ENCODE measurements at places on chromosomes 12 and 14.
A peak's percentile ranks its signal among the peaks of the same experiment; 100 is the strongest.

GRCh38 chr12:1305791-1306500 is 288.4 kb downstream of the FBXL14 start:
- DNase-seq = no peak

- DNase-seq = peak; percentile 63
Observed at GRCh38 chr14:96090441-96091148, 51.4 kb downstream of the C14orf132 start.

- no peak for DNase-seq
Observed at GRCh38 chr14:23528555-23528954, 23.0 kb downstream of the ZFHX2 start.

DNA sequence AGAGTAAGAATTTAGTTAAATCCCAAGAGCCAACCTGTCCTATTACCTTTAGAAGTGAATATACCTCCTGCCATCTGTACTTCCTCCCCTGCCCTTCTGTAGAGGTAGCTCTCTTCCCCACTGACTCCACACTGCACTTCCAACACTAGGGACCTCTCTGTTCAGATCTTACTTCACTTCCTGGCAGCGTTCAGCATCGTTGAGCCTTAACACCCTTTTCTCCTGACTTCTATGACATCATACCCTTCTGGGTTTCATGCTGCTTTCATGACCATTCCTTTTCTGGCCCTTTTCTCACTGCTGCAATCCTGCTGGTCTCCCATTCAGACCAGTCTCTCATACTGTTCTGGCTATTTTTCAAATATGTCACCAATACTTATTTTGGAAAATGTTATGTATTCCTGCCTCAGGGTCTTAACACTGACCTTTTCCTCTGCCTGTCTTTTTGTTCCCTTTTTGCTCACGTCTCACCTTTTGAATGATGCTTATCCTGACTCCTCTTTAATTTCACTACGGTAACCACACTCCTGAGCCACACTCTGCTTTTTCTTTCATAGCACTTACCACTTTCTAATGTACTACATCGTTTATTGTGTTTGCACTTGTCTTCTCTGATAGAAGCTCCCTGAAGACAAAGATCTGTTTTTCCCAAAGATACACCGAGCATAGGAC is 67.6 kb downstream of the PLEKHA5 start:
- DNase-seq = no peak

DNA sequence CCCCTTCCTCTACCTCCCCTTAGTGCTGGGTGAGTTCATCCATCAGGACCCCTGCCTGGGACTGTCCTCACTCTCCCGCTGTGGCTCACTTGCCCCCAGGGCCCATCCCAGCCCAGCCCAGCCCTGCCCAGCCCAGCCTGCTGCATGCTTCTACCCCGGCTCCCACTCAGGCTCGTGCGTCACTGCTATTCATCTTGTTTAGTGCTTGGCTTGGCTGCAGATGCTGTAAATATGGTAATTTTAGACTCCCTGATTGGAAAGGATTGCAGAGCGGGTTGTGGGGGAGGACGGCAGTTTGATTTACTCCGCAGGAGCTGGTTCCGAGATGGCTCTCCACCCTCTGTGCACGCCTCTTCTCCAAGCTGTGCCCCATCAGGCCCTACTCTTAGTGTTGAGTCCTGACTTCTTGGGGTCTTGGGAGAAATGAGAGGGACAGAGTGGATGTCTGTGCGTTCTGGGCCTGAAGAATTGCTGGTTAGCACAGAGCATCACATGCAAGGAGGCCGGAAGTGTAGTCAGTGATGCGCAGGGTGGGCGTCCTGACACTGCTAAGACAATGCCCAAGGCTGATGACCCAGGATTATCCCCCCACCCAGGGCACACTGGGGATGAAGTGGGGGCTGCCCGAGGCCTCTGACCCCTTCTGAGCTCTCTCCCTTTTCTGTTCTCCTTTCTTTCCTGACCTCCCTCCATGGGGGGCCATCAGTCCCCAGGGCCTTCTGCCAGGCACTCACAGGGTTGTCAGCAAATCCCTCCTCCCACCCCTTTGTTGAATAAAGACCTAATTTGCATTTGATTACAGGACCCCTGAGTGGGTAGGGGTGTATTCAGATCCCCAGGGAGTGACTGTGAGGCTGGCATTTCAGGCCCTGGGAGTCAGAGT is 244.4 kb downstream of the ZFP36L1 start:
- no peak for DNase-seq

DNA sequence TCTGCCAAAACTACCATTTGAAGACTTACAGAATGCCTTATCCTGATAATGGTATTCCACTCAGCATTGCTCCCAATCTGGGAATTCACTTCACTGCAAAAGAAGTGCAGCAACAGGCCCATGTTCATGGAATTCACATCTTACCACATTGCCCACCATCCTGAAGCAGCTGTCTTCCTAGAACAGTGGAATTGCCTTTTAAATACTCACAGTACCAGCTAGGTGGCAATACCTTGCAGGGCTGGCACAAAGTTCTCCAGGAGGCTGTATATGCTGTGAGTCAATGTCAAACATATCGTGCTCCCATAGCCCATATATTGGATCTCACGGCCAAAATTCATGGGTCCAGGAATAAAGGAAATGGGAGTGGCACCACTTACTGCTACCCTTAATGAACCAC is 83.8 kb upstream of the PLEKHG7 start:
- DNase-seq = no peak

- no peak for DNase-seq
Observed at GRCh38 chr12:70994217-70994788, 73.8 kb upstream of the PTPRR start.

DNA sequence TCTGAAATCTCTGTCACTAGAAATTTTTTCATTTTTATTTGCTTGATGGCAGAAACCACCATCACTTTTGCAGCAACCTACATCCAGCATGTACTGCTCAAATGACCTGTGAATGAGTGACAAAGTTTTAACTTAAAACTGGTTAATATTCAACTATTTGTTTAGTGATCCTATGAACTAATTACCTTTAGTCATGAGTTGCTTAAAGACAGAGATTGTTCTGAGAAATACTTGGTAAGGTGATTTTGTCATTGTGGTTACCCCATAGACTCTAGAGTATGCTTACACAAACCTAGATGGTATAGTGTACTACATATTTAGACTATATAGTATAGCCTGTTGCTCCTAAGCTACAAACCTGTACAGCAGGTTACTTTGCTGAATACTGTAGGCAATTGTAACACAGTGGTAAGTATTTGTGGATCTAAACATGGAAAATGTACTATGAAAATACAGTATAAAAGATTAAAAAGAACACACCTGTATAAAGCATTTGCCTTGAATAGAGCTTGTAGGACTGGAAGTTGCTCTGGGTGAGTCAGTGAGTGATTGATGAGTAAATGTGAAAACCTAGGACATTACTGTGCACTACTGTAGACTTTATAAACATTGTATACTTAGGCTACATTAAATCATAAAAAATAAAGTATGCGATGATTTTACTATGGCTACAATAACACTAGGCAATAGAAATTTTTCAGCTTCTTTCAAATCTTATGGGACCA is 256.6 kb upstream of the PPFIA2 start:
- no peak for DNase-seq

GRCh38 chr14:97456958-97457357 is 659.8 kb downstream of the VRK1 start:
- no peak for DNase-seq

- no peak for DNase-seq
Observed at GRCh38 chr14:81889529-81889928, 355.9 kb upstream of the SEL1L start.

GRCh38 chr12:42741771-42742510 is 152.4 kb upstream of the PRICKLE1 start:
- no peak for DNase-seq

DNA sequence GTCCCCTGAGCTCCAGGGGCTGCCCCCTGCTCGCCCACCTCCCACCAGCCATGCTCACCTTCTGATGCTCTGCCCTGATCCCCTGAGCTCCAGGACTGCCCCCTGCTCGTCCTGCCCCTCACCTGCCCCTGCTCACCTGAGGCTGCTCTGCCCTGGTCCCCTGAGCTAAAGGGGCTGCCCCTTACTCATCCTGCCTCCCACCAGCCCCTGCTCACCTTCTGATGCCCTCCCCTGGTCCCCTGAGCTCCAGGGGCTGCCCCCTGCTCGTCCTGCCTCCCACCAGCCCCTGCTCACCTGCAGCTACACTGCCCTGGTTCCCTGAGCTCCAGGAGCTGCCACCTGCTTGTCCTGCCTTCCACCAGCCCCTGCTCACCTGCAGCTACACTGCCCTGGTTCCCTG is 247.2 kb downstream of the TMEM121 start:
- no peak for DNase-seq

- DNase-seq = no peak
Observed at GRCh38 chr12:132169376-132169775, 25.1 kb downstream of the NOC4L start.

GRCh38 chr12:124566997-124567672 is at the start of gene NCOR2:
Gene NCOR2 (minus strand): TSS chr12:124567612. CDS start chr12:124495251, 72,361 bp downstream.
- DNase-seq = no peak

DNA sequence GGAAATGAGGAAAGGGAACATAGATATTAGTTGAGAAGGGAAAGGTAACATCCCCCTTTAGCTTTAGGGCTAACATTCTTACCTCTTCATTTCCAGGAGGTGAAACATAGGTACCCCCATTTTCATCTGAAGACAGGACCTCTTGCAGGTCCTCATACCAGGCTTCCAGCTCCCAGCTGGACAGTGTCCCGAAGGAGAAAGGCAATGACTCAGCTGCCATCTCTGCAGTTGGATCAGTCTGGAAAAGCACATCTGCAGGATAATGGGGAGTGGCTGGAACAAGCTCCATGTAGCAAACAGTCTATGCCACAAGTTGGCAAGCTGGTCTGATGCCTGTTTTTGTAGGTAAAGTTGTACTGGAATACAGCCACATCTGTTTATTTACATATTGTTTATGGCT is 3.1 kb downstream of the DDIT3 start:
- no peak for DNase-seq

GRCh38 chr12:100031836-100032235 is 47.1 kb upstream of the ANKS1B start:
- DNase-seq = no peak

GRCh38 chr14:90570461-90570860 is 173.6 kb downstream of the CALM1 start:
- DNase-seq = no peak

DNA sequence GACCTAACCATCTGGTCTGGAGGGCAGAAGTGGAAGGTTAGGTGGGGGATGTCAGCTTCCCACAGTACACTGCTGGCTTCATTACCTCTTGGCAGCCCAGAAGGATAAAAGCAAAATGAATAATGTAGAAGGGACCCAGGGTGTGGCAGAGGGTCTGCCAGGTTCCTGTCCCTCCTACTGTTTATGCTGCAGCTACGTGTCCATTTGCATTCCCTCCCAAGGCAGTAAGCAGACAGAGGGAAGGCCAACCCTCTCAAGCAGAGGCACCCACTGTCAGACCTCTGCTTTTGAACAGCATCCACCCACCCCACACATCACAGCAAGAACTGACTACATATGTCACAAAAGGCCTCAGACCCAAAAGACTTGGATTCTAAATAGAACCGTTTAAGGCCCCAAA is 19.4 kb downstream of the MAX start:
- DNase-seq = no peak

DNA sequence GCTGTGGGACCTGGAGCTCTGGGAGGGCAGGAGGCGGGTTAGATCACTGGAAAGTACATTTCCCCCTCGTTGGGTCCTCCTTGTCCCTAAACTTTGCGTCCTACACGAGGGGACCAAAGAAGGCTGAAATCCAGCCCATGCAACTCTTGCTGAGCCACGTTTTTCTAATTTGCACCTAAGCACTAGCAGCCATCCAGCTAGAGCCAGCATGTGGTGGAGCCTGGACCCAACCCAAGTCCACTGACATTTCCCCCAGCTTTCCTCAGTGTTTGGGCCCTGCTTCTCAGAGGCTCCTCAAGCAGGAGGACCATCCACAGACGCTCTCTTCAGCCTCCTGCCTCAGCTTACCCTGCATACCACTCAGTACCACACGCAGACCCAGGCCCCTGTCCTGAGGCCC is 49.7 kb downstream of the TSPAN11 start:
- DNase-seq = no peak

DNA sequence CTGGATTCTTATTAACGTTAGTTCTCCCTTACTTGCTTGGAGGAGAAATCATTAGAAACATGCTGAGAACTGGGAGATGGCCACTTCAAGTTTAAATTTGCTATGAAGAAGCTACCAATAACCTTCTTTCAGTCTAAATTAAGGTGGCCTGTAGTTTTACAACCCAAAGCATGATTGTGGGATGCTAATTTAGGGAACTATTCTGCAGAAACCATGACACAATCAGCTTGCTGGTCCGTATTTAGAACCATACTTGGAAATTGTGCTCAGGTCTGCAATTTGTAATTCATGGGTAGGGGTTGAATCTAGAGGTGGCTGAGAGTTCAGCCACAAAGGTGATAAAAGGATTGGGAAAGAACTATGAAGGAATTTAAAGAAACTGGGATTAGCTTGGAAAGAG is 405.7 kb downstream of the RAD51B start:
- DNase-seq = no peak

Data from hypothalamus (tissue), 51 donors.